ENCODE measurements at places on chromosomes 11 and 22. TPM values are rescaled to one million over a fixed set of nuclear protein-coding genes. Genes with fewer than 3 reads are reported as not detected.
A peak's percentile ranks its signal among the peaks of the same experiment; 100 is the strongest.

DNA sequence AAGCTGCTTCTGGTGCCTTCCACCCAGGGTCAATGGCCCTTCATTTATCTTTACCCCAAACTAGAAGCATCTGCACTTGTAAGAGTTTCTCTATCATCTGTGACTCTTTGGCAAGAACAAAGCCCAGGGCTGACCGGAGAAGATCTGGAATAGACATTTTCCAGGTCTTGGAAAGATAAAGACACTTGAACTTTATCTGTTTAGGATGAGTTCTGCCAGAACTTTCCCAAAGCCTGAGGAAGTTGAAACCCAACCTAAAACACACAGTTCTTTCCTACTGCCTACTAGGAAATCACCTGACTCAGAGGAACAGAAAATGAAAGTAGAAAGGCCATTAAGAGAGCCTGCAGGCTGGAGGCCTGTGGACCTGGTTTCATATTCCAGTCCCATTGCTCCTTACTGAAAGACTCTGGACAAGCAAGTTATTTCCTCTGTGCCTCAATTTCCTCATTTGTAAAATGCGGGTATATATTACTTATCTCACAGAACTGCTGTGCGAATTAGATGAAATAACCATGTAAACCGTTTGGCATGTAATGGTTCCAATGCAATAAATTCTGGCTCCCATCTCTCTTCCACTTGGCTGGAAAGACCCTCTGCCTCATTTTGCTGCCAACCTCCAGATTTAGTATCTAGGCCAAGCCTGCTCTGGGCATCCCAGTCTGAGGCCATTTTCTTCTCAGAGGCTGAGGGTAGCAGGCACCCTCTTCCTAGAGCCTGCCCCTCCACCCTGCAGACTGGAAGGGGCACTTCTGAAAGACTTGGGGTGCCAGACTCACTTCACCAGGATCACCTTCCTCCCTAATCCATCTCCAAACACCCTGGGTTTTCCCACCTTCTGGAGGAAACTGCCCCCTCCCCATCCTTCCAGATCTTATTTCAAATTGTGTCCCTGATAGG lies 1.2 kb downstream of the UBE2L6 start:
- H3K27me3 ChIP-seq = no peaks in the 10 kb centered on the region
- peak overlapping the region; percentile 89 for H3K4me3 ChIP-seq
- H3K27ac ChIP-seq = peak overlapping the region; percentile 96

GRCh38 chr11:1112351-1113191 lies 37.9 kb downstream of the MUC2 start:
- no peak overlapping the region for H3K4me3 ChIP-seq
- DNase-seq = no peak
- H3K27ac ChIP-seq = no peak overlapping the region
- H3K36me3 ChIP-seq = no peaks in the 10 kb centered on the region

Gene CNIH2
- total RNA-seq = 2.7 TPM

DNA sequence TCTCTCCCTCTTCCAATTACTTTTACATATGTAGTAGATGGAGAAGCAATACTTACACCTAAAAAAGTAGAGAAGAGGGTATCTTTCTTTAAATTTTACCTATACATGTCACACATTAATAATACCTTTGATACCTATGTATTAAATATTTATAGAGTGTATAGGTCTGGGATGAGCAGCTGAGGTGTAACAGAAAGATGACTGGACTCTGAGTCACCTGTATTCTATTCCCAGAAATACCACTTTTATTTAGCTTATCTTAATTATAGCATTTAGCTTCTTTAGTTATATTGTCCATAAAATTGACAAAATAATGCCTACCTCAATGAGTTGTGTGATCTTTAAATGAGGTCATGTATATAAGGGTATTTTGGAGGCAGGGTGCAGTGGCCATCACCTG lies 30.6 kb upstream of the YAP1 start:
- no peaks in the 10 kb centered on the region for H3K27me3 ChIP-seq
- no peaks in the 10 kb centered on the region for H3K36me3 ChIP-seq
- no peak overlapping the region for H3K27ac ChIP-seq
- H3K4me3 ChIP-seq = no peak overlapping the region
- DNase-seq = no peak

Gene RAG1
- total RNA-seq = 0.34 TPM

DNA sequence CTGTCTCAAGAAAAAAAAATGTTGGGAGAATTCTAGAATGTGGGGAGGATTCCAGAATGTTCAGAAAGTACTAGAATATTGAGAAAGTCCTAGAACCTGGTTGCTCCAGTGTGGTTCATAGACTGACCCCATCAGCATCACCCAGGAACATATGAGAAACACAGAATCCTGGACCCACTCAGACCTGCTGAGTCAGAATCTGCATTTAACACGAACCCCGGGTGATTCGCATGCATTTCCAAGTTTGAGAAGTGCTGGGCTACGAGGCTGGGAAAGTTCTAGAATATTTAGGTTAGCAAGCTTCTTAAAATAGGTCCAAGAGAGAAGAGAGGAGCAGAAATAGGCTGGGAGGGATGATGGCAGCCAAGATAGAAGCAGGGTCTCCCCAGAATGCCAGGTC lies 6.4 kb downstream of the C1QTNF6 start:
- H3K4me1 ChIP-seq = peaks cover 33% of the 10 kb centered on the region
- no peaks in the 10 kb centered on the region for H3K36me3 ChIP-seq
- no peak overlapping the region for H3K4me3 ChIP-seq
- no peaks in the 10 kb centered on the region for H3K27me3 ChIP-seq
- DNase-seq = no peak

Gene KIRREL3
- total RNA-seq = not detected

GRCh38 chr11:62593434-62594044 lies 2.2 kb upstream of the TUT1 start:
- no peaks in the 10 kb centered on the region for H3K27me3 ChIP-seq
- H3K36me3 ChIP-seq = peaks cover 29% of the 10 kb centered on the region
- H3K4me1 ChIP-seq = peaks cover 46% of the 10 kb centered on the region
- peak overlapping the region; percentile 58 for H3K4me3 ChIP-seq
- peak; percentile 82 for DNase-seq
- H3K27ac ChIP-seq = peak overlapping the region; percentile 88

Gene API5
- 101 TPM for total RNA-seq

GRCh38 chr11:65685981-65686380 lies 23.3 kb upstream of the RELA start:
- DNase-seq = no peak
- no peak overlapping the region for H3K27ac ChIP-seq
- H3K36me3 ChIP-seq = no peaks in the 10 kb centered on the region
- H3K27me3 ChIP-seq = peaks cover 15% of the 10 kb centered on the region
- H3K4me1 ChIP-seq = no peaks in the 10 kb centered on the region
- H3K4me3 ChIP-seq = no peak overlapping the region

GRCh38 chr11:118703563-118704106 lies 24.2 kb upstream of the TREH start:
- peaks cover 15% of the 10 kb centered on the region for H3K27me3 ChIP-seq
- H3K36me3 ChIP-seq = peaks cover 5% of the 10 kb centered on the region
- DNase-seq = no peak
- peaks cover 27% of the 10 kb centered on the region for H3K4me1 ChIP-seq
- H3K27ac ChIP-seq = no peak overlapping the region
- H3K4me3 ChIP-seq = no peak overlapping the region

Gene RELA
- total RNA-seq = 117 TPM

DNA sequence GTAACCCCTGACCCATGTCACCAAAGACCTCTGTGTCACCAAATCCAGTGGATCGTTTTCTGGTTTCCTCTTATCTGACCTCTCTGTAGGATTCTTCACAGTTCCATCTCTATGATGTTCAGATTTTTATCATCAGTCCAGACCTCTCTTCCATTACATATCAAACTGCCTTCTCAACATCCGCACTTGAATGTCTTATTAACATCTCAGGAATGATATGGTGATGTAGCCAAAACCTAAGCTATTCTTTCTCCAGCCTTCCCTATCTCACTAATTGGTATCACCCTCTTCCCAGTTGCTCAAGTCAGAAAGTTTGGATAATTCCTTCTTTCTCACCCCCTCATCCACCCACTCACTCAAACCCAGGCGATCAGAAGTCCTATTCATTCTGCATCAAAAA lies 13.4 kb downstream of the APLNR start:
- no peak overlapping the region for H3K4me3 ChIP-seq
- H3K27ac ChIP-seq = no peak overlapping the region
- no peaks in the 10 kb centered on the region for H3K36me3 ChIP-seq
- no peaks in the 10 kb centered on the region for H3K4me1 ChIP-seq
- H3K27me3 ChIP-seq = peaks cover 5% of the 10 kb centered on the region

DNA sequence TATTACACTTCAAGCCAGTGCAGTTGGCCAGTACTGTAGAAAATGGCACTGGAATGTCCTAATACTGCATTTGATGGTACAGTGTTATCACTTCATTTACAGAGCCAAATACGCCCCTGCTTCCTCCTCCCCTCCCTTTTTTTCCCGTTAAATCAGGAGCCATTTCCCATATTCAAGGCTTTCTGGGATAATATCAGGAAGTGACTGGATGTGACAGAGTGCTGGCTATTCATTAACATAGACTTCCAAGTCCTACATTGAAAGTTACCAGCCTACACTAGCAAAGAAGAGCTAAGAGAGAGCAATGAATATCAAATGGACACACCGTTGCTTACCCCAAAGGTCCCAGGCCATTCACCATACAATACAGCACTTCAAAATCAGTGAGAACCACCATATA lies 32.1 kb upstream of the ABCC8 start:
- no peak overlapping the region for H3K27ac ChIP-seq
- DNase-seq = no peak
- no peaks in the 10 kb centered on the region for H3K36me3 ChIP-seq
- peaks cover 8% of the 10 kb centered on the region for H3K4me1 ChIP-seq

DNA sequence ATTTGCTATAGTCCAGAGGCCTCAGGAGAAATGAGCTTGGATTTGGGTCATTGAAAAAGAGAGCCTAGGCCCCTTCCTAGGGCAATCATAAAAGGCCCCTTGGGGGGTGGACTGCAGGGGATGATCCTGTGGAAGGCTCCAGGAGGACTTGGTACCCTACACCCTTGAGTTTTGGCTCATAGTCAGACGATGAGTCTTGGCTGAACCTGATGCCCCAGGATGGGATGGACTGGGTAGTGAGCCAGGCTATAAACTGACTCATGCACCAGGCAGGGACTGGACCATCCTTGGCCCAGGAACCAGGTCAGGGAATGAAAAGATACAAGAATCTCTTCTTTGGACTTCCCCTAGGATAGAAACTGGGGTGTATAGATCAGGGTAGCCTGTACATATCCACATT lies 54.2 kb downstream of the NAV2 start:
- H3K4me3 ChIP-seq = no peak overlapping the region
- no peaks in the 10 kb centered on the region for H3K36me3 ChIP-seq
- H3K27me3 ChIP-seq = peaks cover 16% of the 10 kb centered on the region
- no peak for DNase-seq

GRCh38 chr22:23754980-23755636 lies 883 bp upstream of the VPREB3 start:
- H3K4me1 ChIP-seq = peaks cover 9% of the 10 kb centered on the region
- peaks cover 2% of the 10 kb centered on the region for H3K27me3 ChIP-seq
- H3K27ac ChIP-seq = no peak overlapping the region
- H3K36me3 ChIP-seq = peaks cover 1% of the 10 kb centered on the region

Gene CTSF
- total RNA-seq = 13.5 TPM

Gene FBLN1
- total RNA-seq = not detected

GRCh38 chr22:50507421-50507990 lies at the start of gene LMF2:
Gene LMF2 (minus strand): TSS chr22:50507702. CDS start chr22:50507675, 27 bp downstream.
- peak within 1 kb of the TSS; percentile 97 for H3K4me3 ChIP-seq
- peaks cover 5% of the 10 kb centered on the region for H3K36me3 ChIP-seq
- no peaks in the 10 kb centered on the region for H3K27me3 ChIP-seq
- H3K4me1 ChIP-seq = peaks cover 14% of the 10 kb centered on the region
- H3K27ac ChIP-seq = peak within 1 kb of the TSS; percentile 92

Gene OR6T1
- not detected for total RNA-seq

DNA sequence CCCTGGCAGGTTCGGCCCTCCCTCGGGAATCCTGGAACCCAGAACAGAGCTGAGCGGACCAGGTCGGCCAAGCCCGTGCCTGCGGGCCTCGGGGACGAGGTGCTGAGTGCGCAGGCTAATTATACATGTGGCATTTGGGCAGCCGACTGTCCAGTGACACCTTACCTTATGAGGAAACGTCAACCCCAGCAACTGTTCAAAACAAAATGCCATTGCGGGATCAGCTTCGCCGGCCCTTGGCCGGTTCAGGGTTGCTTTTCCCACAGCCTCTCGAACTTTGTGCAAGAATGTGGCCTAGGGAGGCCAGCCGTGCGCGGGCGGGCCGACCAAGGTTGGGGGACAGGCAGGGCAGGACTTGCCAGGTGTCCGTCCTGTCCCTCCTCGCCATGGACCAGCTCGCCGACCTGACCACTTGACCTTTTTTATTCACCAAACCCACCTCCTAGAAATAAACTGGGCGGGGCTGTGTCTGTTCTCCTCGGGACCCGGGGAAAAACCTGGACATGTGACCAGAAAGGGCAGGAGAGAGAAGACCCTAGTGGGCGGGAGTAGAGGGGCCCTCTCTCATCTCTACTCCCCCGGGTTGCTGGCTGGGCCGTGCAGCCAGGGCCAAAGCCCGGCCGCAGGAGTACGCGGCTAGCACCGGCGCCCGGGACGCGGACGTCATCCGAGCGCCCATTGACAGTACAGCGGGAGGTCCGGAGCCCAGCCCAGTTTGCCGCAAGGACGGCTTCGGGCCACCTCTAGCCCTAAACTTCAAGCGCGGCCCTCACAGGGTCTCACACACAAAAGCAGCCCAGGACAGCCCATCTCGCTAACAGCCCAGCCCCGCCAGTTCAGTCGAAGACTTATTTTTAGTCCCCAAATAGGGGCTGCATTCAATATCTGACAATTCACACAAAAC lies 134.3 kb upstream of the C11orf58 start:
- H3K4me3 ChIP-seq = peak overlapping the region; percentile 52
- no peak for DNase-seq
- no peak overlapping the region for H3K27ac ChIP-seq
- H3K27me3 ChIP-seq = peaks cover 56% of the 10 kb centered on the region
- no peaks in the 10 kb centered on the region for H3K36me3 ChIP-seq

Gene CDC42EP2
- 1.7 TPM for total RNA-seq

GRCh38 chr11:70734379-70734778 lies 336.1 kb downstream of the CTTN start:
- H3K36me3 ChIP-seq = no peaks in the 10 kb centered on the region
- H3K27me3 ChIP-seq = no peaks in the 10 kb centered on the region
- no peak overlapping the region for H3K27ac ChIP-seq
- no peaks in the 10 kb centered on the region for H3K4me1 ChIP-seq

Gene SIK3
- 44.7 TPM for total RNA-seq

Gene MYBPC3
- not detected for total RNA-seq

Gene THY1
- total RNA-seq = not detected

Gene CRYBA4
- total RNA-seq = not detected

Gene TRIM49
- total RNA-seq = not detected

- no peak overlapping the region for H3K27ac ChIP-seq
- no peaks in the 10 kb centered on the region for H3K4me1 ChIP-seq
- no peak for DNase-seq
- no peak overlapping the region for H3K4me3 ChIP-seq
- H3K27me3 ChIP-seq = peaks cover 7% of the 10 kb centered on the region
- H3K36me3 ChIP-seq = no peaks in the 10 kb centered on the region
Observed at GRCh38 chr11:15825976-15826650, 530.2 kb downstream of the SOX6 start.

- no peak overlapping the region for H3K4me3 ChIP-seq
- peaks cover 1% of the 10 kb centered on the region for H3K4me1 ChIP-seq
- H3K27me3 ChIP-seq = peaks cover 5% of the 10 kb centered on the region
- H3K36me3 ChIP-seq = no peaks in the 10 kb centered on the region
- DNase-seq = peak; percentile 90
Observed at GRCh38 chr11:64152841-64153691, 12.8 kb downstream of the MACROD1 start.

Gene PRDM11
- total RNA-seq = 7.3 TPM

- H3K36me3 ChIP-seq = no peaks in the 10 kb centered on the region
- no peak for DNase-seq
- H3K27ac ChIP-seq = no peak overlapping the region
Observed at GRCh38 chr11:72445423-72445822, 11.1 kb upstream of the CLPB start.
